Hippocampal formation (tissue), 2 donors: ENCODE measurements at places on chromosomes 4 and X.

DNA sequence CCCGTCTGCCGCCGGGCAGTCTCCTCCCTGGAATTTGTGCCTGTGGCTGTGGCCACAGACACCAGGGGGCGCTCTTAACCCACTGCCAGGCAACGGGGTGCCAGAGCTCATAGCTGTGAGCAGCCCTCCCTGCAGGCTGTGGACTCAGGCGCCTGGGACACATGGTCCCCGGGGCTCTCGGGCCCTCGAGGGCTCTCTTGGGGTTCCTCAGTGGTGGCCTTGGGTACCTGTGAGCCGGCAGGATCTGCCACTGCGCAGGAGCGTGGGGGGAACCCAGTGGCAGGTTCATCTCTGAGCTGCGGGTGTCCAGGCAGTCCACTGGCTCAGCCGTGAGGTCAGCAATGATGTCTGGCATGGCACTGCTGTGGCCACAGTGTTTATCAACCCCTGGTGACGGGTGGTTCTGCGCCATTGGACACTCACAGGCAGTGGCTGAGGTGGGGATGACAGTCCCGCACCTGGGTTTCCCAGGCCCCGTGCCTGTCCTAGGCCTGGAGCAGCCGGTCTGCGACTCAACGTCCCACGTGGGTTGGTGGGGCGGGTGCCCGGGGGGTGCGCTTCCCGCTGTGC is 37.2 kb downstream of the PCGF3 start:
- no peak for DNase-seq

- DNase-seq: no peak
Observed at GRCh38 chr4:113641025-113641431, 120.5 kb downstream of the CAMK2D start.

DNA sequence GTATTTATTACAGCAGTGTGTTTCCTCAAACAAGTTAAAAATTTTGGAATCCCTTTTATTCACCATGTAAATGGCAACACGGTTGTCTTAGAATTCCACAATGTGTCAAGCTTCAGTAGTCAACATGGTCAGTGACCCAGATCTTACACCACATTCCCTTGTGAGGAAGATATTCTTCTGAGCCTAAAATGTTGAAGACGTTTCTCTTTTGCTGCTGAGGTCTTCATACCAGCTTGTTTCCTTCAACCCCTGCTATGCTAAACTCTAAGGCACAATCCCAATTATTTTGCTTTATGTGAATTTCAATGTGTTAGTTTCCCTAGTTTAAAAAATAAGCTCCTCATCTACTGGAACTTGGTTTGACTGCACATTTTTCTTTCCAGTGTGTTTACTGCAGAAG is 17.6 kb upstream of the LDB2 start:
- DNase-seq: no peak

- DNase-seq: no peak
Observed at GRCh38 chr4:64899563-64899962, 490.3 kb upstream of the TECRL start.

- no peak for DNase-seq
Observed at GRCh38 chr4:38189445-38189844, 229.2 kb downstream of the PTTG2 start.

DNA sequence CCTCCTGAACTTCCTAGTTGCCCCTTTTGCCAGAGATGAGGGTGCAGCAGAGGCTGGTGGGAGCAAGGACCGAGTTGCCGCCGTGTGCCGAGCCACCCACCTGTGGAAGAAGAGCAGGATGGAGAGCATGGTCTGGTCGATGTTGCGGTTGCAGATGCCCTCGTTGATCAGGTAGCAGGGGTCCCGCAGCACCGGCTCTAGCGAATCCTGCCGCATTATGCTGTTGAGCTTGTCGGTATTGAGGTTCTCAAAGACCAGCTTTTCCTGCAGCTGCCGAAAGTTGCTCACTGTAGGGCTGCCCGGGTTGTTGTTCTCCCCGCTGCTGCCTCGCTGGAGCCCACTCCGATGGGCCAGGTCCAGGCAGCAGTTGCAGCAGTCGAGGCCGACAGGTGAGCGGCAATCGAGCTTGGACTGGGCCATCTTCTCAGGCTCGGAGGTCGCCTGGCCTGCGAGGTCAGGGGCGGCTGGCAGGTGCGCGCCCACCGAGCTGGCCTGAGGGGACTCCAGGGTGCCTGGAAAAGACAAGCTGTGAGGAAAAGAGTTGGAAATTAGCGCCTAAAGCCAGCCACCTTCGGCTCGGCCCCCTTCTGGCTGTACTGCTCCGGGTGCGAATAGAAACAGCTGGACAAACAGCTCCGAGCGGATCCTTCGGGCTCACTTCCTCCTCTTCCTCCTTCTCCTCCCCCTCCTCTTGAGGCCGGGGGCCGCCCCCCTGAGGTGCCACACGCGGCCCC is 420 bp downstream of the TSC22D3 start:
- no peak for DNase-seq

GRCh38 chr4:119971431-119972084 is 95.1 kb downstream of the MAD2L1 start:
- DNase-seq: no peak

- no peak for DNase-seq
Observed at GRCh38 chr4:9944431-9945425, 76.6 kb downstream of the SLC2A9 start.

- DNase-seq: no peak
Observed at GRCh38 chrX:20519826-20520225, 253.1 kb upstream of the RPS6KA3 start.

- DNase-seq: no peak
Observed at GRCh38 chr4:74967324-74967723, 34.4 kb downstream of the PARM1 start.

DNA sequence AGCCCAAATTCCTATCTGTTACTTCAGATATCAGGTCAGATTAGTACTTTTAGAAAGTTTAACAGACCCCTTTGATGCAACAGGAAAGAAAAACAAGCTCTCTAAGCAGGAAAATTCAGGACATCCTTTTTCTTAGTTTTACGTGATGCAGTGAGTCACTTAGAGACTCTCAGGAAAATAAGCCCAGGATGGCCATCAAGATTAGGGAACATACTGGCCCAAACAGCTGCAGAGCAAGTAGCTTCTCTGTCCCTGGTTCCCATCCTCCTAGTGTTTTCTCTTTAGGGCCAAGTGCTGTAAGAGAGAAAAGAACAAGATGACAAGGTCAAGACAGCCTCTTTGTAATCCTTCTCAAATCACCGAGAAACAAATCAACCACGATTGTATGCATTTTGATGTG is 219.1 kb downstream of the ZNF674 start:
- DNase-seq: no peak

DNA sequence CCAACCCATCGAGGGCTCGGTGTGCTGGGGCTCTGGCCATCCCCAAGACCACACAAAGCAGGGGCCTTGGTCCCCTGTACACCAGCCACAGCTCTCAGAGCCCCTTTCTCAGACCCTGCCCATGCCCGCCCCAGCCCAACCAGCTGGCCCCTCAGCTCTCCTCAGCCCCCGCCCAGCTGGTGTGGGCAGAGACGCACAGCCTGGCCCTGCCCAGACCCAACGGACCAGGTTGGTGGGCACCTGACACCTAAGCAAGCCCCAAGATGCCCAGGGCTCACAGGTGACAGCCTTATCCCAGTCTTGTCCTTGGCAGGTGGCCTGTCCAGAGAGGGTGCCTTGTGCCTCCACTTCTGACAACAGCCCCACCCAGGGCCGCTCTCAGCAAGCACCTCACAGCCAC is 42.4 kb downstream of the FAM53A start:
- no peak for DNase-seq

GRCh38 chr4:188299161-188299560 is 159.9 kb downstream of the TRIML1 start:
- DNase-seq: no peak

GRCh38 chr4:87857789-87858188 is 25.0 kb downstream of the MEPE start:
- no peak for DNase-seq

- no peak for DNase-seq
Observed at GRCh38 chr4:153997516-153997915, 208.6 kb upstream of the SFRP2 start.

DNA sequence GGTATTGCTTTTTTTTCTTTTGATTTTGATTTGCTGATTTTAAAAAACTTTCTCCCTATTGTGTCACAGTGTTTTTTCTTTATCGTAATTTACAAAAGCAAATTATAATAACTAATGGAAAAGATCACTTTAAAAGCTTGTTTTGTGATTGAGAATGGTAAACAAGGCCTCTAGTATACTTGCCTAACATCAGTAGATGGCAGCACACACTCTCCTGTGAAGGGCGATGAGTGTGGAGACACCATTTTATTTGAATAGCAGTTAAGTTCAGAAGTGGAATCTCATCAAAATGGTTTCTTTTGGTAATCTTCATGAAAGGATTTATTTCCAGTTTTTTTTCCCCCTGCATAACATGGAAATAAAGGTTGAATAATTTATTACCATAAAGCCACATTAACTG is 72.3 kb downstream of the PAK3 start:
- DNase-seq: peak; percentile 8

- DNase-seq: no peak
Observed at GRCh38 chr4:178823673-178824295, 1381.5 kb upstream of the AGA start.

- no peak for DNase-seq
Observed at GRCh38 chr4:40395166-40395900, 60.2 kb downstream of the CHRNA9 start.

- no peak for DNase-seq
Observed at GRCh38 chr4:56627985-56628384, 53.1 kb downstream of the HOPX start.

- no peak for DNase-seq
Observed at GRCh38 chr4:168651864-168652263, 155.0 kb downstream of the PALLD start.

DNA sequence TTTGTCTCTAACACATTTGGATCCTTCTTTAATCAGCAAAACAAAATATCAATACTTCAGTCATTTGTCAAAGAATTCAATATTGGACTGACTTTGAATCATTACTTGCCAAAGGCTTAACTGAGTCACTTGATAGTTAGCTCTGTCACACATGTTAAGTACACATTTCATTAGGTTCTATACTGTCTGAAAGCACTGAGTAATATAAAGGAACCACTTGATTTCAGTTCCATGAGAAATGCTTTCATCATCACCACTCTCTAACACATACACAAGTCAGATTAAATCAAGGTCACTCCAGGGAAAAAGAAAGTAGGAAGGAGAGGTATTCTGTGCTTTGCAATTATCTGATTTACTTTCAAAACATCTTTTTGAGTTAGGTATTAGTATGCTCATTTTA is 1233.1 kb downstream of the C4orf33 start:
- DNase-seq: no peak

DNA sequence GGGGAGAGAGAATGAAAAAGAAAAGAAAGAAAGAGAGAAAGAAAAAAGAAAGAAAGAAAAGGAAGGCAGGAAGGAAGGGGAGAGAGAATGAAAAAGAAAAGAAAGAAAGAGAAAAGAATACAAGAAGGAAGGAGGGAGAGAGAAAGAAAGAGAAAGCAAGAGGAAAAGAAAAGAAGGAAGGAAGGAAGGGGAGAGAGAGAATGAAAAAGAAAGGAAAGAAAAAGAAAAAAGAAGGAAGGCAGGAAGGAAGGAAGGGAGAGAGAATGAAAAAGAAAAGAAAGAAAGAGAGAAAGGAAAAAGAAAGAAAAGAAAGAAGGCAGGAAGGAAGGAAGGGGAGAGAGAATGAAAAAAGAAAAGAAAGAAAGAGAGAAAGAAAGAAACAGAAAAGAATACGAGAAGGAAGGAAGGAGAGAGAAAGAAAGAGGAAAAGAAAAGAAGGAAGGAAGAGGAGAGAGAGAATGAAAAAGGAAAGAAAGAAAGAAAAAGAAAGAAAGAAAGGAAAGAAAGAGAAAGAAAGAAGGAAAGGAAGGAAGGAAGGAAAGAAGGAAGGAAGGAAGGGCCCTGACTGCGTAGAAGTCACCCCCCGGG is 15.1 kb upstream of the P2RY8 start:
- DNase-seq: no peak

DNA sequence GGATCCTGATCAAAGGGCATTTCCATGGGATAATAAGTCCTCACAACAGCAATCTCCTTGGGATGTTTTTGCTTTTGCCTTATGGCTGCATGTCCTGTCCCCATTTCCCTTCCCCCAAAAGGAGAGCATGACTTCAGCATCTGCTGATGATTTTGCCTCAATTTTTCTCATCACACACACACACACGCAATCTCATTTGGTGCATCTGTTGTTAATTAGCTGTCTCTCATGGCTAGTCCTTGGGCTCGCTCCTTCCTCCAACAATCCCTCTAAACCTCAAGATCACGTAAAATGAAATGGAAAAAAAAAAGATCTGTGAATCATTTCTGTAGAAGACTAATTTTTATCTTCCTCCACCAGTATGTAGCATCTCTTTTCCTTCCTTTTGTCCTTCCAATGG is 153.6 kb downstream of the RBMX2 start:
- DNase-seq: no peak

GRCh38 chr4:55356991-55357461 is 11.0 kb downstream of the SRD5A3 start:
- no peak for DNase-seq

GRCh38 chr4:85522836-85523235 is 47.9 kb downstream of the ARHGAP24 start:
- no peak for DNase-seq

DNA sequence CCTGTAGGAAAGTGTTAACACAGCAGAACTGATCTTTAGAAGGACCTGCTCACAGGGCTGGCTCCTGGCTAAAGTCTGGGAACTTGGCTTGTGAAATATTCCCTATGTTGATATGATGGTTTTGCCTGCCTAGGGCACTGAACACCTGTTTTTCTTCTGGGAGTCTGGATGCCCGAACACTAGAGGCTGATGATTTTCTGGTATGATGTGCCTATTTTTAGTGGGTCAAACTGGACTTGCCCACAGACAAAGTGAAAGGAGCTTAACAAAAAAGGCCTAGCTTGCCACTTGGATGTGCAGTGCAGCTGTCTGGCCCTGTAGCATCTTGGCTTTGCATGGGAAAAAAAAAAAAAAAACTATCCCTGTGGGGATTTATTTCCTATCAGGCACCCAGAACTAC is 39.1 kb downstream of the ZNF674 start:
- no peak for DNase-seq

DNA sequence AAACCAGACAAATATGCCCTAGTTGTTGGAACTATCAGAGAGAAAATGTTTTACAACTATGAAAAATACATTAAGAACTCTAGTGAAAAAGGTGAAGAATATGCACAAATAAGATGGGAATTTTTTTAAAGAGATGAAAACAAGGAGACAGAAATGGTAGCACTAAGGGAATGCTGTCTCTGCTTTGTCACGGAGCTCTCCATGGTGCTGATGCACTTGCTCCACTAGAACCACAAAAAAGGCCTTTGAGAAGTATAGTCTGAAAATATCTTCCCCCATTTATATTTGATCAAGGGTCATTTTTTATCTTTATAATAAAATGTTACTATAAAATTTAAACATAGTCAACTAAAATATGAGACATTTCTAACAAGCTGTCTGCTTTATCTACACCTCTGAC is 1655.5 kb upstream of the AGA start:
- peak; percentile 1 for DNase-seq

DNA sequence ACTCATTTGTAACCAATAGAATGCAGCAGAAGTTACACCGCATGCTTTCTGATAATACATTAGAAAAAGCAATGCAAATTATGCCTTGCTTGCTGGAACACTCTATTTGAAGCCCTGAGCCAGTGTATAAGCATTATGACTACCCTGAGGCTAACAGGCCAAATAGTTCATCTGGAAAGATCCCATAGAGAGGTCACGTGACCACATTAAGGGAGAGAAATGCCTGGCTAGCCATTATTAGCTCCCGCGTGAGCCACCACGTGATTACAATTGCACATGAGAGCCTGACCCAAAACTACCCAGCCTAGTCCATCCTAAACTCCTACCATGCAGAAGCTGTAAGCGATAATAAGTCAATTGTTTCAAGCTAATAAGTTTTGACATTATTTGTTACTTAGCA is 472.9 kb upstream of the GALNTL6 start:
- DNase-seq: no peak

GRCh38 chr4:157992038-157992705 is 180.7 kb downstream of the GASK1B start:
- DNase-seq: peak; percentile 2
